ENCODE measurements at places on chromosomes 1 and 21.

- DNase-seq, result no peak
These were observed 177.3 kb upstream of the GORAB start for GRCh38 chr1:170354690-170355089.

DNA sequence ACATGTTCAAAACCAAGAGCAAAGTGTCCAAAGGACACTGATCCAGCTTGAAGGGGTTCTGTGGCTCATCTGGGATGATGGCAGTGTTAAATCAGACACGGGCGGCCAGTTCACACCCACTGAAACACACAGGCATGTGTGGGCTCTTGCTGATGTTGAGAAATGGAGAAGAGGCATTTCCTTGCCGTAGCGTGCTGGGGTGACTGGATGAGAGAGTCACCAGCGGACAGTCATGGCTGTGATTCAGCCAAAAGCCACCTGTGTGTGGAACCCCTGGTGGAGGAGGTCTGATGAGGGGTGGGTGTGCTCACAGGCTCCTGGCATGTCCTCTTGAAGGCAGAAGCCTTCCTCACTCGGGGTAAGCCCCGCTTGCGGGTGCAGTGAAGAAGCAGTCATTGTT lies 7.2 kb downstream of the C1orf35 start:
- DNase-seq, result no peak

GRCh38 chr1:26084091-26084561 lies 16.7 kb upstream of the TRIM63 start:
- no peak for DNase-seq

GRCh38 chr1:152679459-152679858 lies 4.4 kb downstream of the LCE2C start:
- no peak for DNase-seq

- DNase-seq, result peak; percentile 37
These were observed 53.1 kb downstream of the S100B start for GRCh38 chr21:46551636-46552241.

- no peak for DNase-seq
These were observed 12.0 kb upstream of the SLAMF6 start for GRCh38 chr1:160534823-160535605.

- no peak for DNase-seq
These were observed 12.2 kb upstream of the PPIH start for GRCh38 chr1:42646056-42646455.

DNA sequence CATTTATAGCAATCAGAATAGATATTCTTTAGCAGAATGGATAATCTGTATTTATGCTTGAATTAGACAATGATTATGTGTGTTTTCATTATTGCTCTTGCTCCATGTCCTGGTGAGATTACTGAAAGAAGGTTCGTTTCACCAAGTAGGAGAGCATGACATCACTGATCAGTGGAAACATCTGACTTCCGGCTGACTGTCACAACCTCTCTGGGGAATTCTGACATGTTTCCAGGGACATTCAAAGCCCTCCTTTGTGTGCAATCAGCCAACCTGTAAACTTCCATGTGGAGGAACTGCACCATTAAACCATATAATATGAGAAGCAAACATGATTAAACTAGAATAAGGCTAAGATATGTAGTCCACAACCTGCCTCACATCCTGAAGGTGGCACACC lies 424.8 kb upstream of the ADGRL4 start:
- no peak for DNase-seq

- DNase-seq, result no peak
These were observed 5.1 kb downstream of the PEF1 start for GRCh38 chr1:31639543-31639942.

DNA sequence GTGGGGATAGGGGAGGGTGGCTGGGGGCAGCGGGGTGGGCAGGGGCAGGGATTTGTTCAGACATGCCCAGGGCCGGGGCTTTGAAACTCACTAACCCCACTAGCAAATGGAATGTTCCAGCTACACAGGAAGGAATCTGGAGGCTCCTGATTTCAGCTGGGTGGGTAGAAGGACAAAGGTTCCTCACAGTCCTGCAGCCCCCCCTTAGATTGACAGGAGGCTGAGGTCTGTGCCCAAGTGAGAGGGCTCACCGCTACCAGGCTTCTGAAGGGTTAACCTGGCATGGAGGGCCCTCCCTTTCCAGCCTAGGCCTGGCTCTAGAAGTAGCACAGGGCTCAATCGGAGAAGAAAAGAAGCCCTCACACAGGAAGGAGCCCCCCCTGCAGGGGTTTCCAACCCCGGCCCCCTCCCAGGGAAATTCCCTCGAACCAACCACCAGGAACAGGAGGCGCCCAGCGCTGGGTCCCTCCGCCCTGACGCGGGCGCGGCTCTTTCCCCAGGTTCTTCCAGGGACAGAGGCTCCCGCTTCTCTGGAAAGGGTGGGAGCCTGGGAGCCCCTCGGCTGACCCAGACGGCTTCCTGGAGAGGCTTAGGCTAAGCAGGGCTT lies 3.3 kb downstream of the EPHA2 start:
- DNase-seq, result no peak

- no peak for DNase-seq
These were observed 39.6 kb upstream of the PBX1 start for GRCh38 chr1:164519426-164519825.

DNA sequence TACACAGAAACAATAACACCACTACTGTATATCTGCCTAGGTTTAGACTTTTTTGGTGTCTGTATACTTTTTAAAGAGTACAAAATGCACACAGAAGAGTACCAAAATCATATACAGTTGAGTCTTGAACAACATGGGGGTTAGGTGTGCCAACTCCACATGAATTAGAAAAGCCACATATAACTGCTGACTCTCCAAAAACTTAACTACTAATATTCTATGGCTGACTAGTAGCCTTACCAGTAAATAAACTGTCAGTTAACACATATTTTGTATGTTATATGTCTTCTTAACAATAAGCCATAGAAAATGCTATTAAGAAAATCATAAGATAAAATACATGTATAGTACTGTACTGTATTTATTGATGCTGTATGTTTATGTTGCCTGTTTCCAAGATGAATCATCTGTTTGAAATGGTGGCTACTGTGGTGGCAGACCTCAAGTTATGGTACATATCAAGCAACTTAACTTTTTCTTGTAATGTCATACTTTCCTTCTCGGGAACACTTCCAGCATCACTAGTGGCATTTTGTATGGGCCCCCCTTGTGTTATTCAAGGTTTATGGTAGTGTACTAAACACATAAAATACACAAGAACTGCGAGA lies 71.2 kb downstream of the LHX4 start:
- DNase-seq, result no peak

GRCh38 chr1:85142753-85143152 lies 58.1 kb downstream of the SYDE2 start:
- no peak for DNase-seq

- peak; percentile 58 for DNase-seq
These were observed 1.6 kb upstream of the AJAP1 start for GRCh38 chr1:4652631-4653327.

GRCh38 chr1:1358433-1359271 lies at the start of gene MXRA8:
TSS of gene MXRA8 (minus strand) at chr1:1358555. CDS start at chr1:1358504, 51 bp downstream.
- DNase-seq, result no peak

DNA sequence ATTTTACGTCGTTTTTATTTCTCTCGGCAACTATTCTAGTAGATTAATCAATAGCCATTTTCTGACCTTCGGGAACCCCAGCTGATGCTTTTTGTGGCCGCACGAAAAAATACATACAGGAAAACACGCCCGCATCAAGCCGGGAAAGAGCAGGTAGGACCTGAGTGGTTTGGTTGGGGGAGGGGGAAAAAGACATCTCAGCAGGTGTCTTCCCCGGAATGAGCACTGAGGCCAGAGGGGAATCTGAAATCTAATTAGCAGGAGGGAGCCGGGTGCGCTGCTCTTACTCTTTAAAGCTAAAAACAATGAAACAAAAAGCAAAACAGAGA lies 618 bp upstream of the FOXD3 start:
- no peak for DNase-seq

GRCh38 chr1:41377397-41377796 lies 16.2 kb downstream of the FOXO6 start:
- no peak for DNase-seq

- no peak for DNase-seq
These were observed 47.7 kb downstream of the OSBPL9 start for GRCh38 chr1:51664421-51665240.

GRCh38 chr1:17274186-17275170 lies 25.6 kb downstream of the PADI3 start:
- DNase-seq, result no peak

- DNase-seq, result no peak
These were observed 759.7 kb upstream of the RGS18 start for GRCh38 chr1:191398551-191398950.

GRCh38 chr1:98384461-98385141 lies 276.9 kb upstream of the SNX7 start:
- no peak for DNase-seq

- no peak for DNase-seq
These were observed 174.3 kb upstream of the DPT start for GRCh38 chr1:168903237-168903830.

DNA sequence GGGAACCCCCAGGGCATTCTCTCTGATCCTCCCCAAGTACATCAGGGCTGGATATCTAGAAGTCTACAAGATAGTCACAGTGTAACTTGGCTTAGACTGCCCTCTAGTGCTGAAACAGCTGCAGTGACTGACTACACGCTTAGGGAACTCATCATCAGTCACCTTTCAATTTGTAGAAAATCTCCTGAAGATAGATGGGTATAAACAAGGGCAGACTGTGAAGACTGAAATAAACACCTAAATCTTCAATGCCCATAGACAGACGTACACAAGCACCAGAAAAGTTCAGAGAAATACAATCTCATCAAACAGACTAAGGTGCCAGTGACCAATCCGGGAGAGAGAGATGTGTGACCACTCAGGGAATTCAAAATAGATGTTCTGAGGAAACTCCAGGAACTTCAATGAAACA lies 46.6 kb downstream of the PACC1 start:
- DNase-seq, result peak; percentile 18

- DNase-seq, result no peak
These were observed 58.3 kb downstream of the AKT3 start for GRCh38 chr1:243791586-243792267.

- no peak for DNase-seq
These were observed 7.0 kb downstream of the AKT3 start for GRCh38 chr1:243842978-243843511.

DNA sequence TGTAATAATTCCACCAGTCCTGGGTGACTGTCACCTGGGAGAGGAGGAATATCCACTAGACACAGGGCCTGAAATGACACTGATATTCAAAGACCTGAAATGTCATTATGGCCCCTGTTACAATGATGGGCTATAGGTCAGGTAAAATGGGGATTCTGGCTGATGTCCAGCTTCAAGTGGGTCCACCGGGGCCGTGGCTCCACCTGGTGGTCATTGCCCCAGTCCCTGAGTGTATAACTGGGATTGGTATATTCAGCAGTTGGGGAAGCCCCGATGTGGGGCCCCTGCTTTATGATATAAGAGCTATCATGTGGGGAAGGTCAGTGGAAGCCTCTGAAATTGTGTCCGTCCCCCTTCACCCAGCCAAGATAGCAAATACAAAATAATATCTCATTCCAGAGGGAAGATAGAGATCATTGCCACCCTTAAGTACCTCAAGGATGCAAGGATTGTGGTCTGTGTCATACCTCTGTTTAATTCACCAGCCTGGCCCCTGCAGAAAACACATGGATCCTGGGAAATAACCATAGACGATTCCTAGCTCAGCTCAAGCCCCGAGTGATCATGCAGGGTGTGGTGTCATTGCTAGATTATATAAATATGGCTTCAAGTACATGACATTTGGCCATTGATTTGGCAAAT lies 19.4 kb downstream of the PLEKHO1 start:
- DNase-seq, result no peak

- no peak for DNase-seq
These were observed 15.4 kb downstream of the TRABD2B start for GRCh38 chr1:47981667-47982350.

- no peak for DNase-seq
These were observed 265.2 kb downstream of the BRINP3 start for GRCh38 chr1:190212450-190212849.

DNA sequence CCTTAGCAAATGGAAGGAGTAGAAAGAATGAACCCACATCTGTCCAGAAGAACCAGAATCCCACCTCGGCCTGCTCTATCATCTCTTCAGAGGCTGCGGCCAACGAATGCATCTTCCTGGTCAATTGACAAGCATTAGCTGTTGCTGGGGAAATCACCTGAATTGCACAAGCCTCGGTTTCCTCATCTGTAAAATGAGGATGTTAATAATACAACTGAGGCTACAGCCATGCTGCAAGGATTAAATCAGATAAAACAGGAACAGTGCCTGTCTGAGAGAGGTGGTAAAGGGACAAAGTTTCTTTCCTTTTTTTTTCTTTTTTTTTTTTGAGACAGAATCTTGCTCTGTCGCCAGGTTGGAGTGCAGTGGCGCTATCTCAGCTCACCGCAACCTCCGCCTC lies 99.8 kb downstream of the KIF14 start:
- no peak for DNase-seq

DNA sequence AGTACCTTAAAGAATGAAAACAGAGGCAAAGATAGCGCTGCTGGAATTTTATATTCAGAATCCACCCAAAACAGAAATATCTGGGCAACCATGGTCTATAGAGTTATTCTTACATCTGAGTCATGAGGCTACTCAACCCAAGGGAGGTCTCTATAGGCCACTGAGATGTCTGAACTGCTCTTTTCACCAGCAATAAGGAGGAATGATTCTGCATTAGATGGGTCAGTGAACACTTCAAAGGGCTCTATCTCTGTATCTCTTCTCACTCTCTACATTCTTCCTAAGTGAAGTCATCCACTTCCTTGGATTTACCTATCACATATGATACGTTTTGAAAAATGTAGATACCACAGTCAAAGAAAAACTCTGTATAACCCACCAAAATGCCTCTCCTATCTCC lies 90.2 kb upstream of the NGF start:
- no peak for DNase-seq

GRCh38 chr1:2617971-2618470 lies 14.8 kb downstream of the MMEL1 start:
- no peak for DNase-seq

DNA sequence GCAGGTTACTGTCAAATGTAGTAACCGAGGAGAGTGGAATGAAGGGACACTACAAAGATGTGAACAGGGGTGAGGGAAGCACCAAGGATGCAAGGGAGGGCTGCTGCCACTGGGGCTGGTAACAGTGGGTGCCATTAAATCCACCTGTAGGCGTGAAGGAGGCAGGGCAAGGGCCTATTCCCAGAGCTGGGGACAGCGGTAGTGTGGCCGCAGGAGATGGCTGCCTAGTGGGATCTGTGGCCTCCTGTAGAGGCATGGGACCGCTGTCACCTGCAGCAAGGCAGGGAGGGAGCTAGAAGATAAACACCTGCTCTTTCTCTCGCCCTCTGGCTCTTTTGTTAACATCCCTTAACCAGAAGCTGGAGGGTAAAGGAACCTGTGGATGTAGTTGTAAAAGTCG lies 80.5 kb upstream of the CNIH3 start:
- DNase-seq, result no peak
